ENCODE measurements at places on chromosomes 12 and 14.

- no peak for DNase-seq
Observed at GRCh38 chr14:95221531-95221930, 64.2 kb upstream of the DICER1 start.

DNA sequence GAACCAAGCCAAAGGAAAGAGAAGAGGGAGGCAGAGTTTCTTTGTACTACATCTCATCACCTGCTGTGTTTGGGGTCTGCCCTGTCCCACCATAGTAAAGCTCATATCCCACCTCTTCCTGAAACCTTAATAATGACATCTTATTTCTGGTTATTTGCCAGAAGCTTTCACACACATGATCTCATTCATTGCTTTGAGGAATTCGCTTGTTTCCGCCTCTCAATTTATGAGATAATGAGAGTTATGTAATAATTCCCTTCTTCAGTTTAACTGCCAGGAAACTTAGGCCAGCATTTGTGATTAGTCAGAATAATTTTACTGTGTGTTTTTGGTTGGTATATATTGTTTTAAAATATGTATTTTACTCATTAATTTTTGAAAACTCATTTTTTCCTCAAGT is 205.2 kb downstream of the CACNA1C start:
- DNase-seq, result no peak

DNA sequence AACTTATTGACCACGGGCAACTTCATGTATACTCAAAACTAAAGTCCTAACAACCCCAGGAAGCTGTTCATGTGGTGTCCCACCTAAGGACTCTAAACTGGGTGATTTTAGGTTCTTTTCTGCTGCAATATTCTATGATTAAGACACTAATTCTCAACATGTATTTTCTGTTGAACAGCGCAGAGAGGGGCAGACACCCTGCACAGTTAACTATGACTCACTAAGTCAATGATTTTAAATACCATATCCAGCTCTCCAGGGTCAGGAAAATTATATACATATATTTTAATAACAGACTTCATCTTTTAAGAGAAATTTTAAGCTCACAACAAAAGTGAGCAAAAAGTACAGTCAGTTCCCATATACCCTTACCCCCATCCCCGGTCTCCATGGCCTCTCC is 85.0 kb downstream of the FOXN3 start:
- DNase-seq, result no peak

DNA sequence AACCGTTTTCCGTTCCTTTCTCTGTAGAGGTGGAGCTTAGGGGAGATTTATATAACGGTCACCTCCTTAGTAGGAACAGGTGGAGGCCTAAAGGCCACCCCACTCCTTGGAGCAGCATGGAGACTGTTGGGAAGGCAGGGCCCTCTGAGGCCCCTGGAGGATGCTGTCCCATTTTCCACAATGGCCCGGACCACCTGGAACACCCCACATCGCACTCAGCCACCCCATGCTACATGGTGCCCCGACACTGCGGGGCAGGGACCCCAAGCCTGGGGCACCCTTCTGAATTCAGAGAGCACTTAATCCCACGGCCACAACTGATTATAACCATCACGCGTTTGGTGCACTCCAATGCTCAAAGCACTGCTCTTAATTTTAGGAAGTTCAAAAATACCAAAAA is 41.4 kb downstream of the C14orf132 start:
- no peak for DNase-seq

- DNase-seq, result no peak
Observed at GRCh38 chr14:58796242-58797009, 158.7 kb downstream of the DACT1 start.

- no peak for DNase-seq
Observed at GRCh38 chr14:64726585-64726890, 22.3 kb downstream of the PLEKHG3 start.

DNA sequence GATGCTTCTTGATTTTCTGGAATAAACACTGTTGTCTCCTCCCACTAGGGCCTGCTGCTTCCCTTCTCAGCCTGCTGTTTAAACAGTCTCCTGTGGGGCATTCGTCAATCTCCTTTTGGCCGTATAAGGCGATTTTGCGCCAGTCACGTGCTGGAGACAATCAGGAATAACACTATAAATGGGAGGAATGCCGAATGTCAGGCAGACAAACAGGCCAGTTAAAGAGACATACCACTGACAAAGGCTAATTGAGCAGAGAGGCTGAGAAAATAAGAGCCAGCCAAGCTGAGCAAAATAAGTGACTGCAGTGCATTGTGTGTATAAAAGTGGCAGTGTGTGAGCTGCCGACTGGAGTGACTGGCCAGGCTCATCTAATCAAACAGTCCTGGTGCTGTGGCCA is 23.3 kb downstream of the DMAC2L start:
- no peak for DNase-seq

DNA sequence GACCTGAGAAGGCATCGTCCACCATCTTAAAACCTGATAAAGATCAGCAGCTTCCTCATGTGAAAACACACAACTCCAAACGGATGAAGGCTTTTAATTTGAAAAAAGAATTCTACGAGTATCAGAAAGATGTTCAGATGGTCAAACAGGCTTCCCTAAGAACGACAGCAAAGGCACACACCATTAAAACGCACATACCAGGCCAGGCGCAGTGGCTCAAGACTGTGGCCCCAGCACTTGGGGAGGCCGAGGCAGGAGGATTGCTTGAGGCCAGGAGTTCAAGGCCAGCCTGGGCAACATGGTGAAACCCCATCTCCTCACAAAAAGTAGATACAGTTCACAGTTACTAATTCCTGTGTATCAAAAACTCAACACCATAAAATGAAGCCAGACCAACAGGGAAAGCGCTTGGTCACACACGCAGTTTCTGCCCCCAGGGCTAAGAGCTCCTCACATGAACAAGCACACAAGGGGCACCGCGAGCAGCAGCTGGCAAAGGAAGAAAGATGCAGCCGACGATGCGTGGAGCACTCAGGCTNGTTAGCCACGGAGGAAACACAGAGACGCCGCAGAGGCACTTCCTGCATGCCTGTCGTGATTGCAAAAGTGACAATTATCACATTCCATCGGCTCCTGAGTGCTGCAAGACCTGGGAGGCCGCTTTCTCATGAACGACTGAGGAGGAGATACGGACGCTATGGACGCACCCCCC is 78.0 kb downstream of the NOC4L start:
- peak; percentile 48 for DNase-seq

GRCh38 chr12:27243006-27243405 is 1.1 kb upstream of the STK38L start:
- DNase-seq, result no peak
